Thyroid gland (tissue), 4 donors: ENCODE measurements at places on chromosomes 3 and 15. TPM values are rescaled to one million over a fixed set of nuclear protein-coding genes. Genes with fewer than 3 reads are reported as not detected.

SNURF gene
- total RNA-seq, result 65.2 TPM

DNA sequence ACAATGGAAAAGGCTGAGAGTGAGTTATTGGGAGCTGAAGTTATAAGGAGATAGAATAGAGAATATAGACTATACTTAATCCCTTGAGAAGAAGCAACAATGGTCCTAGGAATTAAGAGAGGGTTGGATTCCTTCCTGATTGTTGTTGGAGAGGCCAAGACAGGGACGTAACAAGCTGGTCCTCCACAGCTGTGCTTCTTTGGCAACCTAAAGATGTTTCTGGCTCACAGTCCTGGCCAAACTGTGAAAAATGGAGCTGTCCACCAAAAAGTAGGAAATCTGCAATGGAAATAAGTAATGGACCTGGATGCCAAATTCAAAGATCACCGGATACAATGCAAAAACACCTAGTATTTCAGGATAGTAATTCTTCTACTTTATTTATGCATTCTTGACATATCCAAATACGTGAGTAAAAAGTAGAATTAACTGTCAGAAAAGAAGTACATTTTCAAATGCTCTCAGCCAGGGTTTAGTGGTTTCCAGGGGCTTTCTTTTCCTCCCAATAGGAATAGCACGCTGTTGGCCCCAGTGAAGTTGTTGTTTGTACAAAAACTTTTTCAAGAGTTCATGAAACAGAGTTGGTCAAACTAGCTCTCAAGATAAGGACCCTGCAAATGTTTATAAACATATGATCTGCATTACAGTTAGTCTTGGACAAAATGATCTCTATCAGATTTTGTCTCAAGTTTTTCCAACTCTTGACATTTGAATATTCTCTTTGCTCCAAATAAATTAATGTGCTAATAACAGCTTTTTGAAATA lies 28.3 kb downstream of the CERS3 start:
- DNase-seq, result no peak

GRCh38 chr3:178512647-178513046 lies 23.6 kb upstream of the KCNMB2 start:
- DNase-seq, result no peak

- DNase-seq, result no peak
Measured at GRCh38 chr3:136856665-136857064, 5.3 kb upstream of the NCK1 start.

DNA sequence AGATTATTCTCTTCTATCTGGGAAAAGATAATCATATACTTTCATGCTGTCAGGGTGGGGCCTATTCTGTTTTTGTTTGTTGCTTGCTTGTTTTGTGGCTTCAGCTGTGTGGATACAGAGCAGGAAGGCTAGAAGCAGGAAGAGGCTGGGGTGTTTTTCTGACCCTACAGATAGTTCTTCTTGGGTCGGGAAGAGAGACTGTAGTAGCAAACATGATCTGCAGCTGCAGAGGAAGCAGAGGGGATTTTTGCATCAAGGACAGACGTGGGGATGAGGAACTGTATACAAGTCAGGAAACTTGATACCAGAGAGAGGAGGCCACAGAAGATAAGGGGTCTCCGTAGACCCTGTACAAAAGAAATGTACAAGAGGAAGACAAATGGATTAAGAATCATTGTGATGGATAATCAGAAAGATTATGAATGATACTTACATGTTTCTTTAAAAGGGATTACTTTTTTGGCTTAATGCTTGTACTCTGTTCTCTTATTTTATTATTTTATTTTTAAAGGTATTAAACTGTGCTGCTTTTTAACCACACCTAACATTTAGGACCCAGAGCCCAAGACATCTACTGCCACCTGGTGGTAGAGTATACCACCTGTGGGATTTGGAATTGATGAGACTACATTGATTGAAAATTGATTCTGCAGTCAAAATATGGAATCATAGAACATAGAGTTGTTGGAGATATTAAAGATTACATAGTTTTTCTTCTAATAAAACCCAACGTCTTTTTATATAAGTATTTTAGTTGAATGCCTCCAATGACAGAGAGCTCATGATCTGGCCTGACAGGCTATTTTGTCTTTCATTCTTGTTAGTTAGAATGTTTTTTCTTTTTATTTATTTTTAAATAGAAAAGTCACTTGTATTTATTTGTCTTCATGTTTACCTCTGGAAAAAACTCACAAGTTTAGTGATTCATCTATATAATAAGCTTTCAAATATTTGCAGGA lies 87.3 kb upstream of the ROPN1 start:
- peak; percentile 15 for DNase-seq

DNA sequence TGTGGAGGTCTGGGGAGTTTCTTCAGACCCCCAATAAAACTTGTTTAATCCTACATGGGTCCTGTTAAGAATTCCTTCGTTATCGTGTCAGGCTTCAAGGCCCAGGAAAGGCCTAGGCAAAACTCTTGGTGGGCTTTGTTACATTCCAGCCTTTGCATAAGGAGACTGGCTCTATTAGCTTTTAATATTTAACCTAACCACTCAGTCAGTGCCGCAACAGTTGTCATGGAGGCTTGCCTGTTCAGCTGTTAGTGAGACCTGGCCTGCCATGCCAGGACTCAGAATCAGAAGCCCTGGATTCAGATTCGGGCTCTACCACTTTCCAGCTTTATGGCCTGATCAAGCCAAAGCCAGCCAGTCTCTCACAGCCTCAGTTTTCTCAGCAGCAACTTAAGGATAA lies 19.6 kb downstream of the EIF1B start:
- DNase-seq, result no peak

- DNase-seq, result peak; percentile 44
Measured at GRCh38 chr15:62068071-62068809, 1.5 kb downstream of the C2CD4A start.

IL17RC gene
- 64.2 TPM for total RNA-seq

GRCh38 chr3:144244662-144245061 lies 273.0 kb downstream of the DIPK2A start:
- no peak for DNase-seq

DNA sequence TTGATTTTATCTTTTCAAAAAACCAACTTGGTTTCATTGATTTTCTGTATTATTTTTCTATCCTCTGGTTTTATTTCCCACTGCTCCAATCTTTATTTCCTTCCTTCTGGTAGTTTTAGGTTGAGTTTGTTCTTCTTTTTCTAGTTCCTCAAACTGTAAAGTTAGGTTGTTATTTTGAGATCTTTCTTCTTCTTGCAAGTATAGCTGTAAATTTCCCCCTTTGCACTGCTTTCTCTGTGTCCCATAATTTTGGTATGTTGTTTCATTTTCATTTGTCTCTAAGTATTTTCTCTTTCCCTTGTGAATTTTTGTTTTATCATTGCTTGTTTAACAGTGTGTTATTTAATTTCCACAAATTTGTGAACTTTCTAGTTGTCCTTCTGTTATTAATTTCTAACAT lies 120.0 kb downstream of the PLD1 start:
- no peak for DNase-seq

DNA sequence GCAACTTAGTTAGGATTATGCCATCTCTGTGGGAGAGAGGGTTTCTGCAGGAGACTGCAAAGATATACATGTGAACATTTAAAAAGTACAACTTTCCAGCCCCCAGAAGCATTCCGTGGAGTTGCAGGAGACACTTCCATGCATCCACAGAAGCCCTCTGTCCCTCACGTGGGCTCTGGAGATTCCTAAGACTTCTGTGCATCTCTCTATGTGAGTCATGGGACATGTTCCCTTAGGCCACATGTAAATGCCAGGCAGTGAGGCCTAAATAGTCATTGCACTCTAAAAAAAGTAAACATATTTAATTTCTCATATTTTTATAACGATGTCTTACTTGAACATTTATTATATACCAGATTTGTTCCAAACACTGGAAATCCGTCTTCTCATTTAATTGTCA lies 126.5 kb upstream of the ROPN1 start:
- no peak for DNase-seq

DNA sequence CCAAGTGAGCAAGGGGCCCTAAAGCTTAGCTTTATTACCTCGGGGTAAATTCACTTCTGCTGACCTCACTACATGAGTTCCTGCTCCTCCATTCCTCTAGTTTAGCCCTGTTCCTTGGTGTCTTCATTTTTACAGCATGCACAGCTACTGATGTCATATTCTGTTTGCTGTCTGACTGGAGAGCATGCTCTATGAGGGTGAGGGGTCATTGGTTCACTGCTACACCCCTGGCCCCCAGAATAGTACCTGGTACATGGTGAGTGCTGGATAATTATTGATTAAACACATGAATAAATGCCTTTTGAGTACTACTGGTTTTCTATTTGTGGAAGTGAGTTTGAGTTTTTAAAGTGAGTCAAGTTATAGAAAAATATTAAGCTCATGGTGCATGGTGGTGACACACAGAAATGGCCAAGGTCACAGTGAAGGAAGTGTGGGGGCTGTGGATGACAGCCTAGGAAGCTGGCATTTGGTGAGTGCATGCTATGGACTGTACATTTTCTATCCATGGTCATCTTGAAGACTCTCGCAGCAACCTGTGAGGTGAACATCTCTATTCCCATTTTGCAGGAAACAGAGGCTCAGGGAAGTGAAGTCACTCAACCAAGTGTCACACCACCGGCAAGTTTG lies 34.0 kb downstream of the RPLP1 start:
- DNase-seq, result no peak

GRCh38 chr3:141201122-141201521 lies 30.5 kb upstream of the PXYLP1 start:
- DNase-seq, result no peak

DLL4 gene
- total RNA-seq, result 11.0 TPM

DNA sequence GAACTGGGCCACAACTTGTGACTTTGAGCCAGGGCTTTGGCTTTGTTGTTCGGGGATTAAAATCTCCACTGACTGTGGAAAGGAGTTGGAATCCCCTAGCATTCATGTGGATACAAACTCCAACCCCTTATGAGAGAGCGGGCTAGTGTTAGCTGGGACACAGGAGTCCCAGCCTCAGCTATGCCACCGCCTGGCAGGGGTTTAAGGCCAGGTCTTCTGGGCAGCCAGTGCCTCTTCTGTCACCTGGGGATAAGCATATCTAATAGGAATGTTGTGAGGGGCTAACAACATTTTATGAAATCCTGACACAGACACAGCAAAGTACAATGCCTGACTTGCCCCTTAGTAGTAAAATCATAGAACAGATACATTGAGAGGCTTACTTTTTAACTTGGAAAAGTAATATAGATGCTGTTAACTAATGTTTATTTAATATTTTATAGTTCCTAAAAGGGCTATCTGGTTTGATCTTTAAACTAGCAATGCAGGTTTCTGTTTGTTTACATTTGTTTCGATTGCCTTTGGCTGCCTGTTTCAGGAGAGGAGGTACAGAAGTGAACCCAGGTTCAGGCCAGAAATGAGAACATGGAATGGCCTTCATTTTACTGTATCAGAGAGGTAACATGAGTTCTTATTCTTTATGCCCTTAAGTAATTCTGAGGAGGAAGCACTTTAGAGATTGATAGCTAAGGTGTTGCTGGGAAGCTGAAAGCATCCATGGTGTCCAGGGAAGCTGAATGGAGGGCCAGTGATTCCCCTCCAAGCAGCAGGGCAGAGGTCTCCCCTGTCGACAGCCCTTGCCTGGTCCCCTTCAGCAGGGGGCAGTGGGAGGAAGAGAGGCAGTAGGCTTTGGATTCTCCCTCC lies 8.7 kb downstream of the GPR160 start:
- DNase-seq, result no peak
